Right lung (tissue), 10 donors: ENCODE measurements at places on chromosomes 4 and X. TPM values are rescaled to one million over a fixed set of nuclear protein-coding genes. Genes with fewer than 3 reads are reported as not detected.

The RBM10 gene
- 39.2 TPM for polyA plus RNA-seq

The LRAT gene
- polyA plus RNA-seq: 0.49 TPM

The MAGED4 gene
- 59.2 TPM for polyA plus RNA-seq

The TLR2 gene
- polyA plus RNA-seq: 45.2 TPM

The TSPAN7 gene
- 54.9 TPM for polyA plus RNA-seq

The CTAG2 gene
- not detected for polyA plus RNA-seq

The GAGE12E gene
- not detected for polyA plus RNA-seq

The GRIA3 gene
- 0.58 TPM for polyA plus RNA-seq
